ENCODE measurements at places on chromosomes 4 and X.

DNA sequence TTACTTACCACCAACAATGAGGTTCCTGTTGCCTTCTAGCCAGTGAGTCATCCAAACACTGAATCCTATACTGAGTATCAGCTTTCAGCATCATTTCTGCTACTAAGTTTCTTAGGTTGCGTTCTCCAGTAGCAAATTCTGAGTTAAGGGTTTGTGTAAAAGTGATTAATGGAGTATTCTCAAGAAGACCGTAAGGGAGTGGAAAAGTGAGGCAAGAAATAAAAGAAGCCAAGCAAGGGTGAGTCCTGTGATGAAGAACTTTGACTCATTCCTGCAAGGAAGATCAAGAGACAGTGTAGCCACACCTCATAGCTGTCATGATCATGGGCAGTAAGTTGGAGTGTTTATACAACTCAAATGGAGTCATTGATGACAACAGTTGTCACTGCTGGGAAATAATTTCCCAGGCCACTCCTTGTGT, 446.2 kb downstream of the RAPGEF2 start:
- DNase-seq: no peak

DNA sequence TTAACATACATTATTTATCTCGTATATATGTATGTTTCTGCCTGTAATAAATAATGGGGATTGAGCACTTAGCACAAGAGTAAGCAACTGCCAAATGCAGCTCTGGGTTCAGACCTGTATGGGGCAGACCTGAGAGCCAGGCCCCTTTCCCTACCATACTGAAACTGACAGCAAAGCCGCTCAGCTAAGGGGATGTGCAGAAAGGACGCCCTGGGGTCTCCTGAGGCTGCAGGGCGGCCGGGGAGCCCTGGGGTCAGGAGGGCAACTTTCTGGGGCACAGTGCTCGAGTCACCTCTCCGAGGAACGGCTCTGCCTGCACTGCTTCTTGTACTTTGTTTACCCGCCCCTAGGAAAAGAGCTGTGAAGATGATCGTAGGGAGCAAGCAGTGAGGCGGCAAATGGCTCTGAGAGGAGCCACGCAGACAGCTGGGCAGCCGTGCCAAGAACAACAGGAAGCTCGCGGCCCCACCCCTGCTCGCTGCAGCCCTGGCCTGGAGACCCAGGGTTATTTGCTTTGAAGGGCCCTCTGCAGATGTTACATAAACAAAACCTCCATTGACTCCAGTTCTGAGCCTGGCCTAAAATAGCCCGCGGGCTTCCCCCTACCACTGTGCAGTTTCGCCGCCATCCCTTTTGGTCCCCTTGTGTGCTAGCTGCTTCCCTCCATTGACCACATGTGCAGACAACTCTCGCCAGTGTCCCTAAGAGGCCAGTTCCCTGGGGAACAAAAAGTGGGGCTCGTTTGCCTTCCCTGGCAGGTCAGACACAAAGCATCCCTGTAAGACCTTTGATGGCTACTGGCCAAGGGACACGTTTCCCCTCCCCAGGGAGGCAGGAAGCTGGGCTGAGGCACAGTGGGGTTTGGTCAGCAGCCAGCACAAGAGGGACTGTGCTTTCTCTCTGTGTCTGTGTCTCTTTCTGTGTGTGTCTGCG, 111.3 kb upstream of the LNX1 start:
- peak; percentile 85 for DNase-seq

GRCh38 chr4:77084019-77084639, 8.3 kb upstream of the CCNI start:
- DNase-seq: no peak

DNA sequence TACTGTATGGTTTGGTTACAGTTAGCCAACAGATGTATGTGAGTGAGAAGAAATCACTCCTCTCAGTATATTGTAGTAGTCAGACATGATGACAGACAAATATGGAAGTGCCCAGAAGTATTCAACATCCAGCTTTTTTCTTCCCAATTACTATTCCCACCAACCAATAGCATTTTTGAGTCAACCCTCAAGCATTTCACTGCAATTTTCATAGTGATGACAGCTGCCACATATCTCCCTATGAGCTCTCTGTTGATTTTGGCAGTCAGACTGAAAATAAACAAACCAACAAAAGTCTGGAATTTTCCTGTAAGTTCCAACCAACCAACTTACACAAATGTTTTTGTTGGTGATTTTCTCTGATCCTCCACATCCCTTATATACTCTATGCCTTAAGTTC, 8.2 kb upstream of the TRAM1L1 start:
- peak; percentile 35 for DNase-seq

DNA sequence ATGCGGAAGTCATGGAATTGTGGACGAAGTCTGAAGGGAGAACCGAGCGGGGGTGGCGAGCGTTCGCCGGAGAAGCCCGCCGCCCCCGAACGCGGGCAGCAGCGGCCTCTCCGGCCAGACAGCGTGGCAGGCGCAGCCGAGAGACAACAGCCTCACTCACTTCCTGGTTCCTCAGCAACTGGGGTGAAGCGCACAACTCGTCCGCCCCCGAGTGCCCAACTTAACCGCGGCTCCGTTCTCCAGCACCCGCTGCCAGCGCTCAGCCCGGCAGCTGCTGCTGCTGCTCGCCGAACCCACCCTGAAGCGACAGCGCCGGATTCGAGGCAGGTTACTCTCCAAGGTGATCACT, 68.0 kb downstream of the NOCT start:
- no peak for DNase-seq

- no peak for DNase-seq
These were observed at the start of gene AR for GRCh38 chrX:67543818-67544217. Gene AR (plus strand): TSS chrX:67544021. CDS start chrX:67545147, 1,126 bp downstream.

- no peak for DNase-seq
These were observed 76.8 kb downstream of the CFAP299 start for GRCh38 chr4:80412322-80412721.

GRCh38 chr4:145481164-145481941, at the start of gene SMAD1:
Gene SMAD1 (plus strand): TSS chr4:145481853. CDS start chr4:145514614, 32,761 bp downstream.
- peak; percentile 45 for DNase-seq

DNA sequence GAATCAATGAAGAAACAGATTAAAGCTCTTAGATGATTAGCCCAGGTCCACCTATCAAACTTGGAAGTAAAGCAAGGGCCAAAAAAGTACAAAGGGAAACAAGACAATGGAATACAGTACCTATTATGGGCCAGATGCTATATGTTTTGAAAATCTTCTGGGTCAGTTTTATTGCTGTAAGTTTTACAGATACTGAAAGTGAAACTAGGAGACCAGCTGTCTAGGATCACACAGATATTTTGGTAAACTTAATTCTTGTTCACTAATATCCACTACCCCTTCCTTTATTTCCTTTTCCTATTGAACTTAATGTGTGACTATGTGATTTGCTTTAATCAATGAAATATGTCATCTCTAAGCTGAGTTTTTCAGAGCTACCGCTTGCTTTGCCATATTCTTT, 505.4 kb upstream of the PITX2 start:
- DNase-seq: no peak

DNA sequence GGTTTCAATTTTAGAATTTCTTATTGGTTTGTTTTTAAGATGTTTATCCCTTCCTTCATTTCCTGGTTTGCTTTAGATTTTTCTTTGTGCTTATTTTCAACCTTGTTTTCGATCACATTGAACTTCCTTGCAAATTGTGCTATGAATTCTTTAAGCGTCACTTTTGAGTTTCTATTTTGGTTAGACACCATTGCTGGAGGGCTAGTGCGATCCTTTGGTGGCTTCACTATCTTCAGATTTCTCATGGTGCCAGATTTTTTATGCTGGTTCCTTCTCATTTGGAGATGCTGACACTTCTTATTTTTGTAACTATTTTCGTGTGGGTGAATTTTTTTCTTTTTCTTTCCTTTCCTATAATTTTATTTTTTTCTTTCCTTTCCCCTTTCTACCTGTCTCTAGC, 227.2 kb upstream of the HDX start:
- no peak for DNase-seq

- no peak for DNase-seq
These were observed 42.9 kb downstream of the USP26 start for GRCh38 chrX:133053861-133054598.

DNA sequence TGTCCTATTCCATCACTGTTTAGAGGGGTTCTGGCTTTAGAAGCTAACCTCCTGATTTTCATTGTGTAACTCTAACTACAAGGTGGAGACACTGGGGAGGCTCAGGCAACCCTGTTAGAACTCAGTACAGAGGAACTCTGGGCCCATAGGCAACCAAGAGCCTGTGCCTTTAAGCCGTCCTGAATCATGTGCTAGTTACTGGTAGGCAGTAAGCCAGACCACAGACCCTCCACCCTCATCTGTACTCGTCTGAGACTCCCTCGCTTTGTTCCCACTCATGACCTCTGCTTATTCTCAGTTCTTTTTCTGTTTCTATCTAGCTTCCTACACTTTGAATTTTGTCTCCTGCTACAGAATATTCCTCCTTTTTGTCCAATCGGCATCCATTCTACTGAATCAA, 31.4 kb downstream of the TBC1D1 start:
- DNase-seq: no peak

DNA sequence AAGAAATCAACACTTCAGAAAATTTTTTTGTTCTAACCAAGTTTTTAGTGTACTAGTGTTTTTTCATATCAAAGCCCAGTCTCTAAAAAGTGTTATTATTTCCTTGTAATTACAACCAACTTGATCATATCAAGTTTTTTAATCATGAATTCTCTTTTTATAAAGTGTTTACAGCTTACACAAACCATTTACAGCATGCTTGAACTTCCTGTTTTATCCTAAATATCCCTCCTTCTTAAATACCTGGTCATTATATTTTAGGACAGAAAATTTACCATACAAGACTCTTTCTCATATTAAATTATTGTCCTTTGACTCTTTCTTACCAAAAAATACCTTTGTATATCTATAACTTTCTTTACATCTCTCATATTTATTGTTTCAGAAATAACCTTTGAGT, 89.4 kb upstream of the NPY2R start:
- no peak for DNase-seq

DNA sequence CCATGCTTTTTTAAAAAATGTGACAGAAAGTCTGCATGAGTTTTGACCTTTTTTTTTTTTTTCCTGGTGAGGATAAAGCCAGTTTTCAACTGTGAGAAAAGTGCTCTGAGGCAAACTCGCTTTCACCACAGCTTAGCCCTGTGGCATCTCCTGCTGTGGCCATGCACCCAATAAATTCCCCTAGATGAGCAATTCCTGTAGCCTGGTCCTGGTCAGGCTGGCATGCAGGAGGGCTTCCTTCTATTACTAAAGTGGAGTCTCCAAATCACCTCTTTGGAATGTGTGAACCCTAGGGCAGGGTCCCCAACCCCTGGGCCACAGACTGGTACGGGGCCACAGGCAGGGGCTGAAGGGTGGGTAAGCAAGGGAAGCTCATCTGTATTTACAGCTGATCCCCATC, 265.4 kb downstream of the RAPGEF2 start:
- DNase-seq: no peak

- no peak for DNase-seq
These were observed 58.0 kb upstream of the PTPN13 start for GRCh38 chr4:86536151-86536550.

- no peak for DNase-seq
These were observed 23.7 kb downstream of the FAT1 start for GRCh38 chr4:186699881-186700397.

DNA sequence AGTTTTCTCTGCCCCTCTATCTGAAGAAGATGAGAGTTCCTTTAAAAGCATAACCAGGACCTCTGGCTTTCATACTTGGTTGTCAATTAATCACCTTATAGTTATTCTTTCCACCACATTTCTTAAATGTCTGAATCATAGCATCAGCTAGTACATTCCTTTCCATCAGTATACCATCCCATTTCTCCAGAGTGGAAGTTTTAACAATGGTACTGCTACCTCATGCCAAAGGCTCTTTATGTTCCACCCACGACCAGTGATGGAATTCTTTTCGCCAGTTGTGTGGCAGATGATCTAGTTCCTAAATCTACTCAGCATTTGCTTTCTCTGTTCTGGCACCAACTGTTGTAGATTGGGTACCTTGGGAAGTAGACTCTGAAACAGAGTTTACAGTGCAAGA, 379.8 kb downstream of the ZNF674 start:
- DNase-seq: no peak

- DNase-seq: no peak
These were observed 96.6 kb upstream of the GATB start for GRCh38 chr4:151857368-151857767.

GRCh38 chr4:7390336-7390735, 44.4 kb downstream of the PSAPL1 start:
- DNase-seq: no peak

DNA sequence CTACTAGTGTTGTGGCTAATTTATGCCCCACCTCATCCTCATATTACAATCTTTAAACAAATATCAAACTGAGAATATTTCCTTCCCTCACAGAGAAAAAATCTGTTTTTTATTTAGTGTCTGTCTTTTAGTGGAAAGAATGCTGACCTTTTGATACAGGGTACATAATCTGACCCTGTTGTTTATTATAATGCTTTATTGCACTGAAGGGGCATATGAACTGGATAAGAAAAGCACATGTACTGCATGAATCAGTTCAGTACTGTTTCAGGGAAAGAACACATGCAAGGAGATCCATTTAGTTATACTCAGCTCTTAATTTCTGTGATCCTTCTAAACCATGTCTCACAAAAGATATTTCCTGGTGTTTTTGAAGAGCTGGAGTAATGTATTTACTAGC, 15.5 kb upstream of the DYNLT3 start:
- DNase-seq: no peak

- no peak for DNase-seq
These were observed 601.7 kb upstream of the GRIA3 start for GRCh38 chrX:122582280-122582974.

DNA sequence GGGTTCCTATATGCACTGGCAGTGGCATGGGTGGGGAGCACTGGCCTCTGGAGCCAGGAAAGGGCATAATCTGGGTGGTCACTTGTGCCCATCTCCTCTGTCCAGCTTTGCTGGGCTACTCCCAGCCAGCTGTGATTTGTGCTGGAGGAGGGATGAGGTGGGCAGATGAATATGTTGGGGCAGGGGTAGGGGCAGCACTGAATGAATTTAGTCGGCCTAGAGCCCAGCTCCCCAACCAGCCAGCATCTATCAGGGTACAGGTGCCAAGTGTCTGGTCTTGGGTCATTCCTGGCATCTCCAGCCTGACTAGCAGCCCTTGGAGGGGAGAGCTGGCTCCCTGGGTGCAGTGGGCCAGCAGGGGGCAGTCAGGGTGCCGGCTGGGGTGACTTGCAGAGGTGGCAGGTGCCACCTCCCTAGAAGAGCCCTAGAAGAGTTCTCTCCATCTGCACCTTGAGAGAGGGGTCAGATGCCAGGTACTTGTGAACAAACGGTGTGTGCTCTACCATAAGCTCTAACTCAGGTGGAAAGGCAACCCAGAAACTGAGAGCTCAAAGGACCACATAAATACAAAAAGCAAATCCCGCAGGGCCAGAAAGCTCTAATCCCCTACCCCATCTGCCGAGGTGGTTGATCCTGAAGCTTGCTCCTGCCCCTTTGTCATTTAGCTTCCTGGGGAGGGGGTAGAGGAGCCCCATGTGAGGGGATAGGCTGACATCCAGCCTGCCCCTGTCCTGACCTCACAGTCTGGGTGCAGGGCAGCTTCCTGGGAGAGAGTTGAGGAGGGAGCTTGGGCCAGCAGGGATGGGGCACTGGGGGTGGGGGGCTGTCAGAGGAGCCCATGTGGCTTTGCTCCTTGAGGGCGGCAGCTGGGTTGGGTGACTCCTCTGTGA, 2.2 kb downstream of the SORCS2 start:
- no peak for DNase-seq
